NCI-H1048 (cell line): ENCODE measurements at places on chromosomes 3 and 15.

DNA sequence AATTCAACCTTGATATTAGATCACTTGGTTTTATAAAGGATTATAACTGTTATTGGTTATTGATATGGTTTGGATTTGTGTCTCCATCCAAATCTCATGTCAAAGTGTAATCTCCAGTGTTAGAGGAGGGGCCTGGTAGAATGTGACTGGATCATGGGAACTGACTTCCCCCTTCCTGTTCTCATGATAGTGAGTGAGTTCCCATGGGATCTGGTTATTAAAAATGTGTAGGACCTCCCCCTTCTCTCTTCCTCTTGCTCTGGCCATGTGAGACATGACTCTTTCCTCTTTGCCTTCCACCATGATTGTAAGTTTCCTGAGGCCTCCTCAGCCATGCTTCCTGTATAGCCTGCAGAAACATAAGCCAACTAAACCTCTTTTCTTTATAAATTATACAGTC, 136.0 kb upstream of the UBE2E2 start:
- no peak for DNase-seq

- DNase-seq = no peak
Measured at GRCh38 chr15:63981596-63982320, 64.5 kb downstream of the DAPK2 start.

- no peak for DNase-seq
Measured at GRCh38 chr3:43025423-43025822, 46.3 kb downstream of the GASK1A start.

DNA sequence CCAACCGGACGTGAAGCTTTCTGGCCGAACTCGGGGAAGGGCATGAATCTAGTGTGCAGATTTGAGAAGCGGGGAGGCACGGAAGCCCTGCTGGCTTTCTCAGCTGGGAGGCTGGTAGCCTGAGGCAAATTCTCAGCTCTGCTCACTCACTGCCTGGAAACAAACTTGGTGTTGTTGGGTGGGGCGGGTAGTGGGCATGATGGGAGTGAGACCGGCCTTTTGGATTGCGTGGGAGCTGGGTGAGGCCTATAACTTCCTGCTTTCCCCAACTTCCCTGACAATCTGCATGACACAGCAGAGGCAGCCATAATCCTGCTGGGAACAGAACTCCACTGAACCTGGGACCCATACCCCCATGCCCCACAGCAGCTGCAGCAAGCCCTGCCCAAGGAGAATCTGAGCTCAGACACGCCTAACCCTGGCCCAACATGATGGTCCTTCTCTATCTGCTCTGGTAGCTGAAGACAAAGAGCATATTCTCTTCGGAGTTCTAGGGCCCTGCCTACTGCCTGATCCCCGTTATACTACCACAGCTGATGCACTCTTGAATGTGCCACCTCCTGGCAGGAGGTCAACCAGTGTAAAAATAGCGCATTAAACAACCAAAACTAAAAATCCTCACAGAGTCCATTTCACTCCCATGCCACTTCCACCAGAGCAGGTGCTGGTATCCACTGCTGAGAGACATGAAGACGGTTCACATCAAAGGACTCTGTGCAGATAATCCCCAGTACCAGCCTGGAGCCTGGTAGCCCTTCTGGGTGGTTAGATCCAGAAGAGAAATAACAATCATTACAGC, 44.7 kb downstream of the CEP70 start:
- no peak for DNase-seq

DNA sequence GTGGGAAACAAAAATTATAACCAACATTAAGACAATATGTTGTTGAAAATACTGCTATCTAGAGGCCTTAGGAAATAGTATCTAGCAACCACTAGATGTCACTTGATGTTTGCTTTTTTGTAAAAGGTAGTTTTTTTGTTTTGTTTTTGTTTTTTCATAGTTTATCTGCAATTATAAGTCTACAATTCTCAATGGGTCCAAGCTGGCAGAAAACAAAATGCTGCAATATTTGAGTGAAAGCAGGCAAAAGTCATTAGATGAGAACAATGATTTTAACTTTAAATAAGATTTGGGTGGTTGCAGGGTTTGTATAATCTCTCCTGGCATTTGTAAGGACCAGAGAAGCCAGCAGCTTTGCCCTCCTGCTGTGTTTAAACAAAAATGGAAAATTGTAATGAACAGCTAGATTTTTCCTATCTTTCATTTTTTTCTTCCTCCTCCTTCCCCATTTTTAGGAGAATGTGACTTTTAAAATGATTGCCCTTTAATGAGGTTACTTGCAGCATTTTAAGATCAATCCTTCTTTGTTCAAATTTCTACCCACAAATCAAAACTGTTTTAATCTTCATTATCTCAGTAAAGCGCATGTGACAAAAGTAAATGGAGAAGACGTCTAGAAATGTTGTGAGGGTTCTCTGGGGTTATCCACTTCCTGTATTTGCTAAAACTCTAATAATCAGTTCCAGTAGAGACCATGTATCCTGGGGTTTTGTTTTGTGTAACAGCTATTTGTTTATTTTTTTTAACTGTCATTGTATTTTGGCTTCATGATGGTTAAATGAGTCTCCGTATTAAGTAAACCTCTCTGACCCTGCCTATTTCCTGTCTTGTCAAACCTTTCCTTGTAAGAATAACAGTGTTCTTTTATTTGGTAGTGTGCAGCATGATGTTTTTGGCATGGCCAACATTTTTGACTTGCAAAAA, 27.3 kb downstream of the DUT start:
- no peak for DNase-seq

GRCh38 chr15:62426387-62426956, 261.4 kb upstream of the C2CD4B start:
- no peak for DNase-seq

- no peak for DNase-seq
Measured at GRCh38 chr15:75577401-75578172, 1.5 kb downstream of the PTPN9 start.

- DNase-seq = no peak
Measured at GRCh38 chr3:4985330-4986174, 6.3 kb downstream of the BHLHE40 start.

GRCh38 chr3:39435006-39435748, 28.7 kb downstream of the RPSA start:
- no peak for DNase-seq

GRCh38 chr3:108088697-108089096, 2.1 kb downstream of the CD47 start:
- DNase-seq = no peak

- no peak for DNase-seq
Measured at GRCh38 chr3:168933614-168934013, 729.9 kb downstream of the MECOM start.

DNA sequence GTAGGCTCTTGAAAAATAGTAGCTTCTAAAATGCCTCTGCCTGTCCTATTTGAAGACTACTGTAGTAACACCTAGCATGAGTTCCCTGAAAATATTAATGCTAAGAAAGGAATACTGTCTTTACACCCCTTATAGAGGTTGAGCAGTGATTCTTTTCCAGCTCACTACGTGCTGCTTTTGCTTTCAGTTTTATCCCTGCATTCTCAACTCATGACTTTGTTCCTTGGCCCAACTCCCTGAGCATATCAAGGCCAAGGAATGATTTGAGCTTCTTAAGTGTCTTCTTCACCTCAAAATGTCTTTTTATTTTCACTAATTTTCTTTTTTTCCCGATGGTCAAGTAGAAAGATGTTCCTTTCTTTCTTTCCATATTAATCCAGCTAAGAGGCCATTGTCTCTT, 16.5 kb upstream of the P2RY13 start:
- no peak for DNase-seq

- no peak for DNase-seq
Measured at GRCh38 chr3:41131224-41131623, 68.1 kb upstream of the CTNNB1 start.

- DNase-seq = no peak
Measured at GRCh38 chr15:95111969-95112368, 880.6 kb downstream of the MCTP2 start.

DNA sequence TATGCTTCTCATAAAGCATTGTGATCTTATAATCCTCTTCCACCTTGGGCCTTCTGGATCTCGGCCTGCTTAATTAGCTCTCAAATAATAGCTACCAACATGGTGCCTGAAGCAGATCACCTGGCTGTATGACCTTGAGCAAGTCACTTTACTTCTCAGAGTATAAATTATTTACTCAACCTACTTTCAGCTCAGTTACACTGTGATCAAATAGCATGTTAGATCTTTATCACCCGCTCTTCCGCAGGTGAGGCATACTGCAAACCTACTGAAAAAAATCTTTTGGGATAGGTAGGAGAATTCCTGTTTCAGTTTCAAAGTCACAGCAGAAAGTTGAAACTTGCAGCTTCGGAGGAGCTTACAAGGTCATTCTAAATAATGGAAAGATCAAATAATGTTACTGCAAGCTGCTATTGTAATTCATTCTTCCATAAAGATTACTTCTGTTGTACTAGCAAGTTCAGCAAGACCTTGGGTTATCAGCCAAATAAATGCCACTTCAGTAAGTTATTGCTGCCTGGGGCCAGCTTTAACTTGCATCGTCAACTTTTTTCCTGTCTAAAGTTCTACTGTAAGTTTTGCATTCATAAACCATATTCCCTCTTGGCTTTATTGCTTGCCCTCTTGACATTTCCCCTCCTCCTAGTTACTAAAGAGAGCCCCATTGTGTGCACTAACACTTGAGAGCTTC, 268.4 kb upstream of the ATP11B start:
- no peak for DNase-seq

DNA sequence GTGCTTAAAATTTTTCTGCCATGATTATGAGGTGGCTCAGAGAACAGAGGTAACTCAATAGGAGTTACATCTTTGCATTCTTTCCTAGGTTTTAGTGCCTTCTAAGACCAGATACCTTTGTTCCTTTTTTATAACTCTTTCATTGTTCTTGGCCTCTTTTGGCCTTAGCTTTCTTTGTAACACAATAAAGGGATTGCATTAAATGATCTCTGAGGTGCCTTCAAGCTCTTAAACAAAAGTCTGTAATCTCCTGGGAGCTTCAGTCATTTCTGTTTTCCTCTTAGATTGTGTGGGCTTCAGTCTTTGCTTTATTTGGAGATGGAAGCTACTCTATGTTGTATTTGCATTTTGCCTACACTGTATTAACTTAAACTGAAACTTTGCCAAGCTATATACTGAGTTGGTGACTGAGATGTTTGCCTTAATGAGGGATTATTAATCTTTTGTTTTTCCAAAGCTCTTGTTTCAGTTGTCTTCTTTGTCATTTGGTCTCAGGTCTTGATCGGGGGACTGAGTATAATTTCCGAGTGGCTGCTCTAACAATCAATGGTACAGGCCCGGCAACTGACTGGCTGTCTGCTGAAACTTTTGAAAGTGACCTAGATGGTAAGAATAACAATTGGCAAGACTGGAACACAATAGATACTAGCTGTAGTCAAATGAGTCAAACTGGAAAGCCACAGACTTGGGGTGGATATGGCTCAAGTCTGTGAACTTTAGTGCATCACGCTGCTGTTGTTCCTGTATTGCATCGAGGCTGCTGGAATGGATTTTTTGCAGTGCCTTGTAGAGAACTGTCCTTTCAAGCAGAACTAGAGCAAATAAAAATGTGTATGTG, 110.3 kb downstream of the HCN4 start:
- no peak for DNase-seq

- no peak for DNase-seq
Measured at GRCh38 chr3:27885641-27886040, 163.5 kb upstream of the EOMES start.

GRCh38 chr3:42262525-42262924, 3.5 kb downstream of the CCK start:
- DNase-seq = no peak

DNA sequence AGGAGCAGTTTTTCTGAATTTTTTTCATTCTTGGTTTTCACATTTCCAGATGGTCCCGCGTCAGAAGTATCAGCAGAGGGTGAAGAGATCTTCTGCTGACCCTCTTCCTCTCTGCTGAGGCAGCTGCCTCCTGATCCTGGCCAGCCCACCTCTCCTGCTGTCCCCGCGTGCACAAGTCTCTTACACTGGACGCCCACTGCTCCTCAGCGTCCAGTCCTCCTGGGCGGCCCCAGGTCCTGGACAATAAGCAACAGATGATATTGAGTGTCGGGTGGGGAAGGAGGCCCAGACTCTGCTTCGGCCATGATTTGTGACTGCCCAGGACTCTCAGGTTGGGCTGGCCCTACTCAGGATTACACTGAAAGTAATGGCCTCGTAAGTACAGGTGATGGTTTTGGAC, 50.1 kb downstream of the KLHL25 start:
- no peak for DNase-seq

DNA sequence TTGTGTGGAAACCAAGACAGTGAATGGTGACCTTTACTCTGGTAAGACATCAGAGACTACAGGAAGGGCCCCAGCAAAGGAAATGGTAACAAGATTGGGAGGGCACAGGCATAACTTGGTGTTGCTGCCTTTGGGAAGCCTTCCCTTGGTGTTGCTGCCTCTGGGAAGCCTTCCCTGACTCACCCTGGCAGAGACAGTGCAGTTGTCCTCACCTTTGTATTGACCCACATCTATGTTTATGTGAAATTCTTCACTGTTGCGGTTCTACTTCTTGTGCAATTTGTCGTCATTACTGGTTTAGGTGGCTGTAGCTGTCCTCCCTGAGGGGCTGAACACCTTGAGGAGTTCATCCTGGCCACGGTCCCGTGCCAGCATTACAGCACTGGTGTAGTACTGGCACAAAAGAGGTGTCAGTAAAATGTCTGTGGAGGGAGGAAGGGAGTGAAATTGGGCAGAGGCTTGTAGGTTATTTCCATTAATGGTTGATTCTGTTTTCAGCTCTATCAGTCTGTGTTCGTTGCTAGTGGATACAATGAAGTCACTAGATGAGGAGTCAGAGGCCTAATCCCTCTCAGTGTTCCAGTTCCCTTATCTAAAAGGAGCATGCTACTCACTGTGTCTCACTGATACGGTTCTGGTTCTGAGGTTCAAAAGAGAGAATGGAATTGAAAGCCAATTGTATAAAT, 21.6 kb downstream of the IFT122 start:
- DNase-seq = no peak

GRCh38 chr3:18585004-18585968, 160.1 kb upstream of the SATB1 start:
- no peak for DNase-seq

GRCh38 chr3:195897081-195897852, 11.1 kb downstream of the TNK2 start:
- no peak for DNase-seq

DNA sequence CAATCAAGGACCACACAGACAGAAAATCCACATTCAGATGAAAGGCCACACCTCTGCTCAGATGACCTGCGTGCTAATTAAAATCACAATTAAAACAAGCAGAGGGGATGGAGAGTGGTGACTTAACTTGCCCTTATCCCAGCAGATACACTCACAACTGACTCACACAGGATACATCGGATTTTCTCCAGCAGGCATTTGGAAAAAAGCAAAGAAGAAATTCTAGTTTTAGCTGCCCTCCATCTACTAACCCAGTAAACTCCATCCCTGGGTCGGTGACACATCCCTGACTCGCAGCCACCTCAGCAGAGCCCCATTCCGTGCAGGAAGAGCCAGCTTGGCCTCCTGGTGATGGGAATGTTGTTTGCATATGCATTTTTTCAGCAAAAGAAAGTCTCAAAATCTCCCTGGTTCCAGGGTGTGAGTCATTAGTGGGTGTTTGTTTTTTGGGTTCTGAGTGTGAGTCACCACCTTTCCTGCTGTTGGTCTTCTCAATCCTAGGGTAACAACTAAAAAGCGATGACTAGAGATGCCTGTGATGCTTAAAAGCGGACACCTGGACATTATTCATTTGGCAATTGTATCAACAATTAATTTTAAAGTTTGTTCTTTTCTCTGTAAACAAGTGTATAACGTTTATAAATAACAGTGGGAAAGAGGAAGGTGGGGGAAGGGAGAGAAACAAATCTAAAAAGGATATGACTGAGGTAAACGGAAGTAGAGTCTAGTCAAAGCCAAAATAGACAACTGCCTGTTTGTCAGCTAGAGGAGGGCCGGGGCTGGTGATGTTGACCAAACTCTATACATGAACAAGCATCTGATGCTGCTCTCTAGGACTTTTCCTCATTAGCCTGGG, 49.8 kb upstream of the SLC4A7 start:
- no peak for DNase-seq
